Large intestine (tissue), 12 donors: ENCODE measurements at places on chromosomes 4 and X. TPM values are rescaled to one million over a fixed set of nuclear protein-coding genes. Genes with fewer than 3 reads are reported as not detected.

Gene CTAG2
- polyA plus RNA-seq = not detected

Gene ETDA
- not detected for polyA plus RNA-seq

Gene DGAT2L6
- polyA plus RNA-seq = not detected

Gene PRDM8
- 3.0 TPM for polyA plus RNA-seq

Gene SASH3
- 11.4 TPM for polyA plus RNA-seq

Gene MBNL3
- polyA plus RNA-seq = 16.4 TPM

Gene GAB3
- 3.2 TPM for polyA plus RNA-seq

Gene POF1B
- polyA plus RNA-seq = 47.5 TPM

Gene PDE5A
- polyA plus RNA-seq = 25.0 TPM

Gene CCDC110
- 0.94 TPM for polyA plus RNA-seq

- no peak overlapping the region for H3K4me3 ChIP-seq
- H3K27ac ChIP-seq = no peak overlapping the region
- H3K4me1 ChIP-seq = no peaks in the 10 kb centered on the region
- no peak for DNase-seq
- H3K36me3 ChIP-seq = no peaks in the 10 kb centered on the region
- H3K27me3 ChIP-seq = no peaks in the 10 kb centered on the region
Measured at GRCh38 chr4:16116019-16116418, 32.2 kb upstream of the PROM1 start.

- H3K36me3 ChIP-seq = no peaks in the 10 kb centered on the region
- H3K27ac ChIP-seq = no peak overlapping the region
- no peak overlapping the region for H3K4me3 ChIP-seq
- H3K4me1 ChIP-seq = peaks cover 2% of the 10 kb centered on the region
- DNase-seq = no peak
- no peaks in the 10 kb centered on the region for H3K27me3 ChIP-seq
Measured at GRCh38 chr4:165711436-165711835, 161.6 kb upstream of the TLL1 start.

GRCh38 chrX:17164941-17165340 lies 210.1 kb upstream of the NHS start:
- DNase-seq = no peak
- no peaks in the 10 kb centered on the region for H3K27me3 ChIP-seq
- H3K4me1 ChIP-seq = no peaks in the 10 kb centered on the region
- H3K36me3 ChIP-seq = no peaks in the 10 kb centered on the region

GRCh38 chr4:2962614-2963174 lies 512 bp downstream of the NOP14 start:
- H3K36me3 ChIP-seq = peaks cover 11% of the 10 kb centered on the region
- H3K27me3 ChIP-seq = no peaks in the 10 kb centered on the region
- H3K27ac ChIP-seq = peak overlapping the region; percentile 75
- peak overlapping the region; percentile 87 for H3K4me3 ChIP-seq

GRCh38 chr4:3868211-3869173 lies 102.3 kb downstream of the ADRA2C start:
- no peak overlapping the region for H3K4me3 ChIP-seq
- no peaks in the 10 kb centered on the region for H3K36me3 ChIP-seq
- no peaks in the 10 kb centered on the region for H3K4me1 ChIP-seq
- DNase-seq = no peak
- H3K27ac ChIP-seq = no peak overlapping the region

DNA sequence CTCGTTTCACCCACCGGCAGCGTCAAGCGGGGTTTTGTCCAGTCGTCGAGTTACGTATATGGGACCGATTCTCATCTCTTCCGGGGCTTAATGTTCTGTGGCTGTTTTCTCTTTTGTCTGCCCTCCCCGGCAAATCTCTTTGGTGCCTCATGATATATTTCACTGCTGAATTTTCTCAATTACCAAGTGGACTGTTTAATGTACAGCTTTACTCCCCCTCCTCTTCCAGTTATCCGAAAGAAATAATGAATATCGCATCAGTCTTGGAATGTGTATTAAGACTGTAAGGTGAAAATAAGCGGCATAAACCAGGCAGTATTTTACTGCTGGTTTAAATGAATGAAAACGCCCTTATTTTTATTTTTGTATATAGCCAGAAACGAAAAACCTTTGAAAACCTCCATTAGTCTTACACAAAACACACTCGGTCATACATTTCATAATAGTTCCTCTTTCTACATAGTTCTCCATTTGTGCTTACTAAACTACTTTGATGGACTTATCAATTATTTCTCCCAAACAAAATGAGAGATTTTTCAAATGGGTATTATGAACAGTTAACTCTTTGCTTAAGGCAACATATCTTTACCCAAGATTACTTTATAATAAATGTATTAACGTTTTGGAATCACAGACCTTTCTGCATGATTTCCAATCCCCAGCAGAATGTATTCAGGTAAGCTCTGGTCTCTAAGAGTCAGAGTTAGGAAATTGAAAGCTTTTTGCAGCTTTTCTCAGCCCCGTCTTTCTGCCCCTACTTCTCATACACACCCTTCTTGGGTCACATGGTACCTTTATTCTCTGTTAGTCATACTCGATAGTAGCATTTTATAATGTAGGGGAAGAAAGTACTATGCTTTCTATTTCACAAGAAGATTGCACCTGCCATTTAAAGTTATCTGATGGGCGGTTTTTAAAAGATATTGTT lies 979 bp downstream of the RP2 start:
- peak overlapping the region; percentile 77 for H3K4me3 ChIP-seq
- H3K36me3 ChIP-seq = no peaks in the 10 kb centered on the region
- DNase-seq = peak; percentile 22
- peak overlapping the region; percentile 98 for H3K27ac ChIP-seq

DNA sequence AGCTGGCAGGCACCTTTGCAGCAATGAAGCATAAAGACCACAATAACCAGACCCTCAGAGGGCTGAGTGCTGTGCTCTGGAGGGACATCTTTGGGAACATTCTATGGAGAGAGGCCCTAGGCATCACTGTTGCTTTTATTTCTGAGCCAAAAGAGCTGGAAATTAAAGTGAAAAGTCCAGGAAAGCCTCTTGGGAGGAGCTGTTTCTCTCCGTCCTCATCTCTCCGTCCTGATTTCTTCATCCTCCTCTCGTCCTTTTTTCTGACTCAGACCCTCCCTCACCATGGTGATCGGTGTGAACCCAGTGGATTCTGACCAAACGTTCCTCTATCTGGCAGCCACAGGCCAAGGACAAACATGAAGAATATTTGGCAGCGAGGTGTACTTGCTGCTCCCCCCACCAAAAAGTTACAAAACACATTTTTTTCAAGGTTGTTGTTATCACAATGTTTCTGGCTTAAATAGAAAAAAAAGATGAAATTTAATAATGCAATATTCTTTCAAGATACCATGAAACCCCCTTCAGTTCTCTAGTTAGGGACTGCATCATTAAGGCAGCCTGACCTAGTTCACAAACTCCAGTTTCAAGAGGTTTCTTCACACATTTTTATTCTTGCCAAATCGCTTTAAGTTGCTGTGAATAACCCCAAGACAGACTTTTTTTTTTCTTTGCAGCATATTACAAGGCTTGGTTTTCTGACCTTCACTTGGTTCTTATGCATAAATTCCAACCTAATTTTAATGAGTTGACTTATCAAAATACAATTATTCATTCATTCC lies 80.2 kb downstream of the SCD5 start:
- H3K36me3 ChIP-seq = no peaks in the 10 kb centered on the region
- H3K4me3 ChIP-seq = no peak overlapping the region
- no peaks in the 10 kb centered on the region for H3K4me1 ChIP-seq
- no peaks in the 10 kb centered on the region for H3K27me3 ChIP-seq
- no peak for DNase-seq

DNA sequence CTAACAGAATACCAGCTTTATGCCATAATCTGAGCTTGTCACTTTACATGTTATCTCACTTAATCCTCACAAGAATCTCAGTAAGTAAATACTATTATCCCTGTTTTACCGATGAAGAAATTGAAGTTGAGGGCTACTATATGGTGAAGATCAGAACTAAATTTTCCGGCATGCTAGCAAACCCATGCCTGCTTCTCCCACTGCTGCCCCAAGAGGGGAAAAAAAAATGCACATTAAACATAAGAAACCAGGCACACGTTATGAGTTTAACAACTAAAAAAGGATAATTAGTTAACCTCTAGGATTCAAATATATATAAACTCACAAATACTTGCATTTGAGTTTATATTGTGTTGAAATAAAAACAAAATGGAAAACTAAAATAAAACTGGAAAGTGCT lies 10.8 kb downstream of the SLC10A7 start:
- no peaks in the 10 kb centered on the region for H3K27me3 ChIP-seq
- H3K4me3 ChIP-seq = no peak overlapping the region
- no peak overlapping the region for H3K27ac ChIP-seq
- H3K36me3 ChIP-seq = peaks cover 4% of the 10 kb centered on the region
- no peak for DNase-seq

DNA sequence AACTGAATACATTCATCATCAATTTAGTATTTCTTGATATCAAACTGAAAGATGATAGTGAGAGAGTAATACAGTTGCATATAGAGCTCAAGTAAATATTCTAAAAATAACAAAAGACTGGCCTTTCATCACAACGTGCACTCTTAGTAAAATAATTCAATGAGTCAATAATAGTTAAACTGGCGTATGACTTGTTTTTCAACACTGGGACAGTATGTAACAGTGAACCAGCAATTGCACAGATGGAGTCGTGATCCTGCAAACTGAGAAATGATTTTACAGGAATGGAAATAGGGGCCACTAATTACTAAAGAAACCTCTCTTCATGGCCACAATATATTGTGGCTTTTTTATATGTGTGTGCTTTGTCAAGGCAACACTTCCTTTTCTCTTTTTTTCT lies 137.4 kb downstream of the SLC4A4 start:
- peaks cover 3% of the 10 kb centered on the region for H3K36me3 ChIP-seq
- no peaks in the 10 kb centered on the region for H3K27me3 ChIP-seq
- H3K4me1 ChIP-seq = no peaks in the 10 kb centered on the region
- H3K4me3 ChIP-seq = no peak overlapping the region
- H3K27ac ChIP-seq = no peak overlapping the region

DNA sequence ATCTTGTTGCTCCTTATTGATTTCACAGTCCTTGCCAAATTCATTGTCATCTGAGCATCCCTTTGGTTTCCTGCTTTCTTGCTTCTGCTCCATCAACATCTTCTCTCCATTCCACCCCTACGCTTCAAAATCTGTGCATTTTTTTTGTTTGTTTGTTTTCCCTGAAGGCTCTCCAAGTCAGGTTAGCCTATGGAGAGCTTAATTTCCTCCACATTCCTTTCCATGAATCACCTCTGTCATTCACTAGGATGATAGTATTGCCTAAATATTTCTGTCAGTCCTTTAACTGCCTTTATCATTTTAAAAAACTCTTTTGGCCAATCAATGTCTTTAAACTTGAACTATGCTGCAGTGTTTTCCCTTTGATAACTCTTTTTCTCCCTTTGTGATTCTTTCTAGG lies 67.7 kb downstream of the PPARGC1A start:
- no peak overlapping the region for H3K27ac ChIP-seq
- H3K27me3 ChIP-seq = no peaks in the 10 kb centered on the region
- H3K4me3 ChIP-seq = no peak overlapping the region
- H3K36me3 ChIP-seq = no peaks in the 10 kb centered on the region
- DNase-seq = no peak

DNA sequence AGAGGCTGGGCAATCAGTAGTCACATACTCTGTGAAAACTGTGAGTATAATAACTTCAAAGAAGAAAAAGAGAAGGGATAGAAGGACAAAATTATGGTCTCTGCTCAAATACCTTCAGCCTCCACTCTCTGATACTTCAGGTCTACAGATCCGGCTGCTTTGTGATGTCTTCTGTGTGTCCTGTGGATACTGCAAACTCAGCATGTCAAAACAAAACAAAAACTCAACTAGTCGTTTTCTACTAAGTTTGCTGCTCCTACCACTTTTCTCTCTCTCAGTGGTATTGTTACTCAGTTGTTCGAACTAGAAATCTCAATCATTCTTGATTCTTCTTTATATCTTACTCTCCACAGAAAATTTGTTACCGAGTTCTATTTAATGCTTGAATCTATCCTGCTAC lies 202.4 kb upstream of the ANK2 start:
- H3K27me3 ChIP-seq = no peaks in the 10 kb centered on the region
- H3K4me3 ChIP-seq = no peak overlapping the region
- DNase-seq = no peak
- no peak overlapping the region for H3K27ac ChIP-seq

- H3K4me1 ChIP-seq = no peaks in the 10 kb centered on the region
- DNase-seq = no peak
- no peak overlapping the region for H3K27ac ChIP-seq
- no peaks in the 10 kb centered on the region for H3K27me3 ChIP-seq
Measured at GRCh38 chr4:42917296-42917695, 24.8 kb downstream of the GRXCR1 start.

GRCh38 chr4:24794480-24794879 lies 893 bp upstream of the SOD3 start:
- no peaks in the 10 kb centered on the region for H3K36me3 ChIP-seq
- no peak for DNase-seq
- peaks cover 7% of the 10 kb centered on the region for H3K4me1 ChIP-seq
- H3K27ac ChIP-seq = no peak overlapping the region
- H3K27me3 ChIP-seq = peaks cover 35% of the 10 kb centered on the region
- no peak overlapping the region for H3K4me3 ChIP-seq

- DNase-seq = no peak
- no peak overlapping the region for H3K27ac ChIP-seq
- H3K4me3 ChIP-seq = no peak overlapping the region
- H3K4me1 ChIP-seq = no peaks in the 10 kb centered on the region
- no peaks in the 10 kb centered on the region for H3K36me3 ChIP-seq
Measured at GRCh38 chrX:72394518-72395170, 88.9 kb upstream of the CITED1 start.

DNA sequence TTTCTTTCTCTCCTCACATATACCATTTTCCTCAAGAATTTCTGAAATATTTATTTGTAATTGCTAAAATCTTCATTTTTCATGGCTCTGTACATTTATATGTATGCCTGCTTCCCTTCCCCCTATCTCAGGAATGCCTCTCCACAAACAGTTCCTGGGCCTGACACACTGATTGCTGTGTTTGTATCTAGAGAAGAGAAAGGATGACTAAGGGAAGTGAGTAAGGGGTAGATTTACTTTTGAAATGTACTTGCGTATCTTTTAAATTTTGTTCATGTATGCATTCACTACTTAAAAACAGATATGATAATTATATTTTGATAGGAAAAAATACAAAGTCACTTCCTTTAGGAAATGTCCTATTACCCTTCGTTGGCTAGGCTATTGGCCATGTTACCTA lies 790.8 kb downstream of the PCDH18 start:
- H3K36me3 ChIP-seq = no peaks in the 10 kb centered on the region
- no peaks in the 10 kb centered on the region for H3K4me1 ChIP-seq
- H3K4me3 ChIP-seq = no peak overlapping the region
- no peak for DNase-seq
- no peaks in the 10 kb centered on the region for H3K27me3 ChIP-seq

- no peaks in the 10 kb centered on the region for H3K27me3 ChIP-seq
- H3K4me1 ChIP-seq = peaks cover 19% of the 10 kb centered on the region
- no peak overlapping the region for H3K4me3 ChIP-seq
- peaks cover 92% of the 10 kb centered on the region for H3K36me3 ChIP-seq
Measured at GRCh38 chr4:10085828-10086505, 30.6 kb downstream of the WDR1 start.

- no peak overlapping the region for H3K4me3 ChIP-seq
- H3K27ac ChIP-seq = no peak overlapping the region
- H3K27me3 ChIP-seq = no peaks in the 10 kb centered on the region
Measured at GRCh38 chr4:8239226-8239625, 30.3 kb upstream of the HTRA3 start.

DNA sequence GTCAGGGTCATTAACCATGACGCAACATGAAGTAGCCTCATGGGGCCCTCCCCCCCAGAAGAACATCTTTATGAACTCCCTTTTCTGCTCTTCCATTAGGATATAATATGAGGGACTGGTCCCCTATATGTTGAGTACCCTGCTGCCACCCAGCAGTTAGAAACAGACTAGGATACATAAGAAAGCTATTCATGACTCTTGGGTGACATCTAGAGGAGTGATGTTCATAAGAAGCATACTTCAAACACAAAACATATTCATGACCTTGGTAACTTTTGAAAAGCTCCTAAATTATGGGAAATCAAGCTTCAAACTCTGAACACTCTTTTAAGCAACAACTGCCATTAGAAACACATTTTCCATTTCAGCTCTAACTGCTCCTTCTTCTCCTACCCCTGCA lies 155.2 kb upstream of the SPIN4 start:
- no peak overlapping the region for H3K4me3 ChIP-seq
- H3K27me3 ChIP-seq = no peaks in the 10 kb centered on the region
- H3K27ac ChIP-seq = no peak overlapping the region
